HFFc6 (cell line): ENCODE measurements at places on chromosomes 3 and 15. TPM values are rescaled to one million over a fixed set of nuclear protein-coding genes. Genes with fewer than 3 reads are reported as not detected.

FLNB gene
- total RNA-seq = 98.4 to 118 TPM (median 102 TPM) in 3 replicates

RTP1 gene
- not detected in 3 replicates for total RNA-seq

TIPIN gene
- 8.0 to 14.1 TPM (median 13.5 TPM) in 3 replicates for total RNA-seq

ARPP21 gene
- not detected in 3 replicates for total RNA-seq

EHHADH gene
- 3.6 to 7.4 TPM (median 4.8 TPM) in 3 replicates for total RNA-seq

PFKFB4 gene
- 8.6 to 10.5 TPM (median 10.0 TPM) in 3 replicates for total RNA-seq

ISL2 gene
- total RNA-seq = 3.9 to 5.8 TPM (median 5.7 TPM) in 3 replicates

SPTBN5 gene
- 0.18 and 0.34 TPM in 2 replicates for total RNA-seq

MED12L gene
- 0.29 and 0.34 TPM in 2 replicates for total RNA-seq

TJP1 gene
- 60.0 to 70.0 TPM (median 65.4 TPM) in 3 replicates for total RNA-seq

TRPM1 gene
- total RNA-seq = 0.18 TPM in 1 of 3 replicates, not detected in the others

IL16 gene
- total RNA-seq = not detected in 3 replicates

MKRN3 gene
- total RNA-seq = not detected in 3 replicates

SLC35A5 gene
- total RNA-seq = 32.5 to 35.9 TPM (median 33.4 TPM) in 3 replicates

RAD18 gene
- total RNA-seq = 28.0 to 30.9 TPM (median 29.4 TPM) in 3 replicates

CD200R1 gene
- not detected in 3 replicates for total RNA-seq

MYZAP gene
- 0.12 TPM in 1 of 3 replicates, not detected in the others for total RNA-seq

GRCh38 chr3:33883951-33884561, 85.6 kb downstream of the PDCD6IP start:
- peak; percentile 54 for DNase-seq
- H3K27me3 ChIP-seq = peaks cover 16% of the 10 kb centered on the region; the same call in 1 of the 2 replicates
- peak overlapping the region; percentile 80 for H3K4me3 ChIP-seq
- no peaks in the 10 kb centered on the region for H3K36me3 ChIP-seq
- H3K4me1 ChIP-seq = peaks cover 9% of the 10 kb centered on the region
- no peak overlapping the region for H3K27ac ChIP-seq

- no peak overlapping the region for H3K4me3 ChIP-seq
- H3K27me3 ChIP-seq = peaks cover 7% of the 10 kb centered on the region; the same call in 1 of the 2 replicates
- H3K36me3 ChIP-seq = no peaks in the 10 kb centered on the region
Measured at GRCh38 chr15:88006146-88006545, 250.4 kb downstream of the NTRK3 start.

- H3K27ac ChIP-seq = no peak overlapping the region
- no peak overlapping the region for H3K4me3 ChIP-seq
- H3K36me3 ChIP-seq = peaks cover 47% of the 10 kb centered on the region
- H3K27me3 ChIP-seq = no peaks in the 10 kb centered on the region; the same call in 1 of the 2 replicates
- H3K4me1 ChIP-seq = peaks cover 16% of the 10 kb centered on the region
- DNase-seq = no peak
Measured at GRCh38 chr3:27340534-27340933, 28.6 kb downstream of the NEK10 start.

GRCh38 chr3:27680517-27681246, 41.4 kb downstream of the EOMES start:
- peak overlapping the region; percentile 85; the same call in 1 of the 2 replicates for H3K4me3 ChIP-seq
- peaks cover 59% of the 10 kb centered on the region for H3K4me1 ChIP-seq
- no peak for DNase-seq
- H3K27me3 ChIP-seq = no peaks in the 10 kb centered on the region; the same call in 1 of the 2 replicates
- H3K36me3 ChIP-seq = no peaks in the 10 kb centered on the region

DNA sequence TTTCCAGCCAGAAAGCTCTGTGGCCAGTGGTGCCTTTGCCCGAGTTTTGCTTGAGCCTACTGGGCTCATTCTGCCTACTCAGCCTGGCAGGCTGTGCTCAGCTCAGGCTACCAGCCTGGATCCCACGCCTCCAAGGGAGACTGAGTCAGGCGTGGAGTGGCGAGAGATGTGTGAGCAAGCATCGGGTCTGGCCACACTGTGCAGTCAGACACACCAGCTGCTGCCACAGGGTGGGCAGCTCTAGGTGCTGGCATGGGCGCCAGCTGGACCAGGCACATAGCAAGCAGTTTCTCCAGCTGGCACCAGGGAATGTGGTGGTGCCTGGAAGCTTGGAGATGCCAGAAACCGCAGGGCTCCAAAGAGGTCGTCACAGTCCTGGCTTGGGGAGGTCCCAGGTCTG, 498.5 kb upstream of the CNTN4 start:
- H3K27ac ChIP-seq = no peak overlapping the region
- no peak overlapping the region for H3K4me3 ChIP-seq
- H3K36me3 ChIP-seq = no peaks in the 10 kb centered on the region

GRCh38 chr15:48510976-48511375, 134.5 kb downstream of the FBN1 start:
- peaks cover 51% of the 10 kb centered on the region for H3K4me1 ChIP-seq
- no peak overlapping the region for H3K4me3 ChIP-seq
- H3K27me3 ChIP-seq = peaks cover 22% of the 10 kb centered on the region
- H3K27ac ChIP-seq = peak overlapping the region; percentile 60
- DNase-seq = no peak
- peaks cover 86% of the 10 kb centered on the region for H3K36me3 ChIP-seq

- H3K36me3 ChIP-seq = no peaks in the 10 kb centered on the region
- H3K4me1 ChIP-seq = peaks cover 34% of the 10 kb centered on the region
- H3K27me3 ChIP-seq = peaks cover 11% of the 10 kb centered on the region
- peak; percentile 82 for DNase-seq
- H3K4me3 ChIP-seq = no peak overlapping the region
Measured at GRCh38 chr3:127170814-127171213, 22.1 kb upstream of the PRR23E start.

- H3K27me3 ChIP-seq = peaks cover 3% of the 10 kb centered on the region
- H3K4me3 ChIP-seq = no peak overlapping the region
- H3K27ac ChIP-seq = no peak overlapping the region
- no peaks in the 10 kb centered on the region for H3K36me3 ChIP-seq
- H3K4me1 ChIP-seq = no peaks in the 10 kb centered on the region
Measured at GRCh38 chr3:153372326-153372725, 210.3 kb downstream of the RAP2B start.

DNA sequence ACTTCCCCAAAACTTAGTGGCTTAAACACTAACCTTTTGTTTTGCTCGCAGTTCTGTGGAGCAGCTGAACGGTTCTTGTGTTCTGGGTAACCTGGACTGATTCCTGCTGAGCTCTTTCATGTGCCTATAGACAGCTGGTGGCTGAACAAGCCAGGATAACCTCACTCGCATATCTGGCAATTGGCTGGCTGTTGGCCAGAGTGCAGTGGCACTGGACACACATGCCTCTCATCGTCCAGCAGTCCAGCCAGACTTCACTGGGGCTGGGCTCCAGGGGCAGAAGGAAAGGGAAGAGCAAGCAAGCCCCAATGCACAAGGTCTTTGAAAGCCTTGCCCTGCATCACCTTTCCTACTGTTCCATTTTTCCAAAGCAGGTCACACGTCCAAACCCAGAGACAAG, 53.6 kb upstream of the GATA2 start:
- H3K4me3 ChIP-seq = no peak overlapping the region
- H3K4me1 ChIP-seq = peaks cover 37% of the 10 kb centered on the region
- H3K27me3 ChIP-seq = peaks cover 5% of the 10 kb centered on the region
- H3K27ac ChIP-seq = no peak overlapping the region; the same call in 1 of the 2 replicates
- DNase-seq = no peak

GRCh38 chr3:190577225-190577624, 63.3 kb downstream of the IL1RAP start:
- no peak overlapping the region for H3K4me3 ChIP-seq
- no peak overlapping the region for H3K27ac ChIP-seq
- H3K4me1 ChIP-seq = peaks cover 32% of the 10 kb centered on the region
- DNase-seq = no peak
- no peaks in the 10 kb centered on the region for H3K27me3 ChIP-seq

DNA sequence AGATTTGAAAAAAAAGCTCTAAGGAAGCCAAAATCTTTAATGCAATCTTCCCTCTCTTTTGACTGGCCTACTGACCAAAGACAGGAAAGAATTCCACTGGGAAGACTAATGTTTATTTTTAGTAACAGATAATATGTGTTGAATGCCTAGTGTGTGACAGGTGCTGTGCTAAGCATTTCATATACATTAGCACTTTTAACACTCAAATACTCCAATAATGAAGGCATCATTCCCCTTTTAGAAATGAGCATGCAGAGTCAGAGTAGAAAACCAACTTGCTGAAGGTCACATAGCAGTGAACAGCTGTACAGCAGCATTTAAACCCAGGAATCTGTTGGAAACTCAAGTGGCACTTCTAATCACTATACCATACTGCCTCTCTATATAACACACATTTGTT, 170.6 kb downstream of the MINAR1 start:
- H3K36me3 ChIP-seq = no peaks in the 10 kb centered on the region
- peaks cover 11% of the 10 kb centered on the region for H3K4me1 ChIP-seq
- no peak overlapping the region for H3K4me3 ChIP-seq
- no peak for DNase-seq
- H3K27ac ChIP-seq = no peak overlapping the region
- peaks cover 12% of the 10 kb centered on the region for H3K27me3 ChIP-seq

GRCh38 chr3:25910997-25911396, 121.1 kb downstream of the OXSM start:
- no peak for DNase-seq
- no peaks in the 10 kb centered on the region for H3K27me3 ChIP-seq
- no peak overlapping the region for H3K4me3 ChIP-seq
- H3K27ac ChIP-seq = no peak overlapping the region
- H3K36me3 ChIP-seq = no peaks in the 10 kb centered on the region
- H3K4me1 ChIP-seq = no peaks in the 10 kb centered on the region

- peaks cover 68% of the 10 kb centered on the region for H3K36me3 ChIP-seq
- peak overlapping the region; percentile 14; the same call in 1 of the 2 replicates for H3K4me3 ChIP-seq
- H3K4me1 ChIP-seq = peaks cover 68% of the 10 kb centered on the region
- DNase-seq = no peak
Measured at GRCh38 chr15:67199881-67200763, 54.3 kb downstream of the AAGAB start.

- no peaks in the 10 kb centered on the region for H3K27me3 ChIP-seq
- no peak overlapping the region for H3K27ac ChIP-seq
- no peaks in the 10 kb centered on the region for H3K36me3 ChIP-seq
- no peak for DNase-seq
- no peak overlapping the region for H3K4me3 ChIP-seq
- no peaks in the 10 kb centered on the region for H3K4me1 ChIP-seq
Measured at GRCh38 chr3:41031401-41031800, 167.9 kb upstream of the CTNNB1 start.

DNA sequence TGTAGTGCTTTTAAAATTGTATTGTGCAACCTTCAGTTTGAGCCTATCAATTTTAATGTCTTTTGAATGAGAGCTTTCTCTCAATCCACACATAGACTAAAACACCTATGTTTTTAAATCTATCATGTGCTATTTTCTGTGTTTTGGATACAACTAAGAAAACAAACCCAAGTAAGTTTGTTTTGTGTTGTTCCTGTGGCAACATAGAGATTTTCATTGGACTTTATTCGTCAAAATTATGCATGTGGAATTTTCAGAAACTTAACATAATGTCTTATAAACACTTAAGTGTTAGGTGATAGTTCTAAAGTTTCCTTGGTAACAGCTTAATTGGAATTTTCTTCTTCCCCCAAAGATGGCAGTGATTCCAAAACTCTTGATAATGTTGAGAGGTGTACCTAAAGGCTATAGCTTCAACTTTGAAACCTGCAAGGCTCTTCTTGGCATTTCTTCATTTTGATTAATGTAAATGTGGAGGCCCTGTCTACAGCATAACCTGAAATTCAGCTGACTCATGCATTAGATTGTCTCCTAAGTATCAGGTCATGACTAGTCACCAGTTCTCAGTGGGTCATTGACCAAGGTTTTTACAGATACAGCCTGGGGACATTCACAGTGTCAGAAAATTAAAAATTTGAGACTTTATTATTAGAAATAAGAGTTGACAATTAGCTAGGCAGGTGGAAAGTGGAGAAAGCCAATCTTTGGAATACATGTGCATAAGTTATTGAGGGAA, 44.4 kb downstream of the COL6A5 start:
- H3K27ac ChIP-seq = no peak overlapping the region
- no peaks in the 10 kb centered on the region for H3K4me1 ChIP-seq
- no peak overlapping the region for H3K4me3 ChIP-seq
- no peak for DNase-seq
- H3K27me3 ChIP-seq = no peaks in the 10 kb centered on the region
- H3K36me3 ChIP-seq = no peaks in the 10 kb centered on the region

GRCh38 chr15:70045045-70045444, 52.7 kb downstream of the TLE3 start:
- H3K4me3 ChIP-seq = no peak overlapping the region
- DNase-seq = peak; percentile 25
- no peaks in the 10 kb centered on the region; the same call in 1 of the 2 replicates for H3K36me3 ChIP-seq
- H3K4me1 ChIP-seq = peaks cover 6% of the 10 kb centered on the region; the same call in 1 of the 2 replicates

GRCh38 chr3:100333970-100334487, 528 bp upstream of the NIT2 start:
- peak overlapping the region; percentile 73 for H3K27ac ChIP-seq
- H3K4me3 ChIP-seq = peak overlapping the region; percentile 87
- DNase-seq = no peak
- peaks cover 14% of the 10 kb centered on the region for H3K4me1 ChIP-seq
- H3K36me3 ChIP-seq = 0 out of 2 replicates have a peak, but pooled peaks cover 3% of the 10 kb centered on the region
- no peaks in the 10 kb centered on the region; the same call in 1 of the 2 replicates for H3K27me3 ChIP-seq

DNA sequence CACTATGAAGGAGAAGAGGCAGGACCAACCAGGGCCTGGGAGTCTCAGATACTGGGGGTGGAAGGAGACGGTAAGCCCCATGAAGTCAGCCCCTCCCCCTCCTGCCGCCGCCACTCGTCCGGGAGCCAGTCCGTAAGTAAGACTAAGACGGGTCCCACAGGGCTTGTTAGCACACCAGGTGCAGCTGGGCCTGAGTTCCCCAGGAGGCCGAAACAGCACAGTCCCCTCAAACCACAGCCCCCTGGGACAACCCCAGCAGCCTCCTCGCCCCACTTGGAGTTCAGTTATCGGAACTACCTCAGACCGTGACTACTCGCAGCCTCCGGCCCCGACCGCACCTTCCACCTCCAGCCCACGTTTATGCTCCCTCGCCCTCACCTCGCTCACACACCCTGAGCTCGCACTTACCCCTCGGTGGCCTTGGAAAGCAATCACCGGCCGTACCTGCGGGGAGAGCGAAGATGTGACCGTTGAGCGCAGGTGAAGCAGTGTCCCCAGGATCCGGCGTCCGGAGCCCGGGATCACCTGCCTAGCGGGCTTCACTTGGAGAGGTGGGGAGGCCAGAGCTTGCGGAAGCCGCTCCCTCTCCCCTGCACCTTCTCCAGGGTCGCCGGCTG, 557 bp downstream of the ELL3 start:
- H3K27me3 ChIP-seq = no peaks in the 10 kb centered on the region
- H3K27ac ChIP-seq = no peak overlapping the region
- peak overlapping the region; percentile 93 for H3K4me3 ChIP-seq
- H3K4me1 ChIP-seq = peaks cover 15% of the 10 kb centered on the region
- H3K36me3 ChIP-seq = peaks cover 11% of the 10 kb centered on the region; the same call in 1 of the 2 replicates
- no peak for DNase-seq
